Right atrium auricular region (tissue), 2 donors: ENCODE measurements at places on chromosomes 5 and 9. TPM values are rescaled to one million over a fixed set of nuclear protein-coding genes. Genes with fewer than 3 reads are reported as not detected.

DNA sequence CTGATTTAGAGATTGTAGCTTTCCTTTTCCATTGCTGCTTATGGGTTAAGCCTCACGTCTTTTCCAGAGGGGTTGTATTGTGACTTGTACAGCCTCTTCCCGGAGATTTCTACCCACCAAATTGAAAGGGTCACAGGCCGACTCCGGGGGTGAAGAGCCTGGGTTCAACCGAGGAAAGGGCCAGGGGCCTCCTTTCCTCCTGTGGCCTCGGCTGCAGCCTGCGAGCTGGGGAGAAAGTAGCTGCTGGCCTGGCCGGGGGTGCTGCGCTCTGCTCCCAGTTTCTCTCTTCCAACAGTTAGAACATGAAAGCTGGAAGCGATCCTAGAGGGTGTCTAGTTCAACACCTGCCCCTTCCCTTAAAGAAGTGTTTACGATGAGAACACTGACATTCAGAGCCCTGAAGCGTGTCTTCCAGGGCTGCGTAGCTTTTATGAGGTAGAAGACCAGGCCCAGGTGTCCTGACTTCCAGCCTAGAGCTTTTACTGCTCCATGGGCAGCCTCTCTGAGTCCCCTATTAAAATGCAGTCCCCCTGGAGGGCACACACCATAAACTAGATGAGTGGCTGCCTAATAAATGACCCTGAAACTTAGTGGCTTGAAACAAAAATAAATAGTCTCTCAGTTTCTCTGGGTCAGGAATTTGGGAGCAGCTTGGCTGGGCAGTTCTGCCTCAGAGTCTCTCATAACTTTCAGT lies 56.9 kb downstream of the ACER2 start:
- H3K36me3 ChIP-seq: no peaks in the 10 kb centered on the region
- no peaks in the 10 kb centered on the region for H3K27me3 ChIP-seq
- no peak overlapping the region for H3K27ac ChIP-seq
- no peak for DNase-seq
- no peaks in the 10 kb centered on the region for H3K4me1 ChIP-seq

The CORO2A gene
- 0.39 TPM for total RNA-seq

The RAB14 gene
- 27.8 TPM for total RNA-seq

The FUBP3 gene
- 21.1 TPM for total RNA-seq

The PCDHGA4 gene
- 4.4 TPM for total RNA-seq

The TRIM41 gene
- 10.0 TPM for total RNA-seq

DNA sequence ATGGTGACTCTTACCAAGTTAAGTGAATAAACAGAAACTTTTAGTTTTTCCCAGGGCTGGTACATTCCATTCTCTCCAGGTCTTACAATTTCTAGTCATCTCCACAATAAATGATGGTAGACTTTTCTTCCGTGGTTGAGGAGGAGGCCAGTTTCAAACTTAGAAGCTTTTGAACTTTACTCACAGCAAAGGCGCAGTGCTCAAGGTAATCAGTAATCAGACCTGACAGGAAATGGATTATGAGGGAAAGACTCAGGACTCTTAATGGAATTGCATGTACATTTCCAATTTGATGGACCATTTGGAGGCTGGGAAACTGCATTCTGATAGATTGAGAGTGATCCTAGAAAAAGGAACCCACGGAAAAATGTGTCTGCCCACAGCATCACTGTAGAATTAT lies 93.7 kb downstream of the SNCAIP start:
- no peaks in the 10 kb centered on the region for H3K36me3 ChIP-seq
- DNase-seq: no peak
- no peak overlapping the region for H3K27ac ChIP-seq

GRCh38 chr5:41156739-41157138 lies 56.6 kb downstream of the C6 start:
- no peak overlapping the region for H3K27ac ChIP-seq
- peaks cover 30% of the 10 kb centered on the region for H3K36me3 ChIP-seq
- no peaks in the 10 kb centered on the region for H3K4me1 ChIP-seq
- H3K4me3 ChIP-seq: no peak overlapping the region
- no peak for DNase-seq

- H3K4me1 ChIP-seq: peaks cover 24% of the 10 kb centered on the region
- H3K4me3 ChIP-seq: no peak overlapping the region
- no peaks in the 10 kb centered on the region for H3K36me3 ChIP-seq
Observed at GRCh38 chr5:14229181-14229580, 86.0 kb downstream of the TRIO start.

- no peak overlapping the region for H3K27ac ChIP-seq
- no peak for DNase-seq
- no peak overlapping the region for H3K4me3 ChIP-seq
- no peaks in the 10 kb centered on the region for H3K36me3 ChIP-seq
- H3K4me1 ChIP-seq: no peaks in the 10 kb centered on the region
Observed at GRCh38 chr5:38825494-38825893, 20.3 kb upstream of the OSMR start.

The AGXT2 gene
- not detected for total RNA-seq

The KCNV2 gene
- not detected for total RNA-seq

DNA sequence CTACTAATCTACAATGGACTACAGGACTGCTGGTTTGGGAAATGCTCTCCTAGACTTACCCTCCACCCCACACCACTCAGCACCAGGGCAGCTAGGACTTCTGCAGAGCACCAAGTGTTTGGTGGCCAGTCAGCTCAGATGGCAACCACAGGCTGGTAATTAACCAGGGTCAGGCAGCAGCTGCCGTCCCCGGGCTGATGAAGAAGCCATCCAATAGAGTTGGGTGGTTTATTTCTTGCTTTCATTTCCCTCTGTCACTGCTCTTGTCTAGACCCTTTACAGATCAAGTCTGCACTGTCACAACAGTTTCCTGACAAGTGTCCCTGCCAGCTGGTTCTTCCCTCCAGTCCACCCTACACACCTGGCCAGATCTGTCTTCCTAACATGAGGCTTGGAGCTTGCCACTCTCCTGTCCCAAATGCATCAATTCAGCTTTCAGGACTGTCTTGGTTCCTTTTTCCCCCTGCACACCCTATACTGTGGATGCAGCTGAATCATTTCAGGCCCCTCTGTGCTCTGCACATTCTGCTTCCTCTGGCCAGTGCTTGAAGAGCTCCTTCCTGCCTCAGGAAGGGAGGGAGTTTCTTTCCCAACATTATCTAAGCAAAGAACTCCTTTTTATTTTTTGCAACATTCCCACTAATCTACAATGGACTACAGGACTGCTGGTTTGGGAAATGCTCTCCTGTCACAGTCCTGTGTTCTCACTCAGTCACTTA lies 30.2 kb upstream of the HSPA9 start:
- no peak for DNase-seq
- no peaks in the 10 kb centered on the region for H3K27me3 ChIP-seq
- H3K27ac ChIP-seq: no peak overlapping the region
- H3K36me3 ChIP-seq: no peaks in the 10 kb centered on the region
- no peak overlapping the region for H3K4me3 ChIP-seq
